ENCODE measurements at places on chromosomes 3 and 15. TPM values are rescaled to one million over a fixed set of nuclear protein-coding genes. Genes with fewer than 3 reads are reported as not detected.

DNA sequence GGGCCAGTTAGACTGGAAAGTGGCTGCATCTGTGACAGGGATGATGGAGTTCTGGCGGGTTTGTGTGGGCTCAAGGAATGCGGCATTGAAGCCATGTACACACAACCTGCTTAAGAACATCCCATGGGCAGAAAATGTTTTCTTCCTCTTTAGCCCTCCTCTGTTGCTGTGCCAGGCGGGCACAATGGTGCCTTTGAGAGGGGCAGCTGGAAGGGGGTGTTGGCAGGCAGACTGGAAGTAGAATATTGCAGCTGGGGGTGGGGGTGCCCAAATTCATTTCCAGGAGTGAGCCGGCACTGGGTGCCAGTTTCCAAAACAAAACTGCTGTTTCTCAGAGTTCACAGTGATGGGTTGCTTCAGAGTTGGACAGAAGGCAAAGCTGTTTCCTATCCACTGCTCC is 91.8 kb upstream of the ETV5 start:
- DNase-seq = no peak

- DNase-seq = peak; percentile 48
These were observed 58.2 kb downstream of the ZBTB38 start for GRCh38 chr3:141426404-141427034.

DNA sequence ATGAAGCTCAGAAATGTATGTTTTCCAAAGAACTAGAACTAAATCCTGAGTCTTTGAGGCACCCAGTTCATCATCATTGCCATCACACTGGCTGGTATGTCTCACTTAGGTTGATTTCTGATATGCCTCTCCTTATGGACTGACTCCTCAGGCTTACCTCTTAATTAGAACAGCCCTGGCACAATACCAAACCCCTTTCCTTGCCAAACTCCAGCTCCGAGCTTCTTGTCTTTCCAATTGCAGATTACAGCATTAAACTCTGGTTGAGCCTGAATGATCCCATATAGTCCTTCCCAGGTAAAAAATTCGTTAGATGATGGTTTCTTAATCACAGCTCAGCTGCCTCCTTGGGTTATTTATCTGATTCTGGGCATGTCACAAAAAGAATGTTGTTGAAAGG is 66.3 kb downstream of the RTP4 start:
- DNase-seq = no peak

DNA sequence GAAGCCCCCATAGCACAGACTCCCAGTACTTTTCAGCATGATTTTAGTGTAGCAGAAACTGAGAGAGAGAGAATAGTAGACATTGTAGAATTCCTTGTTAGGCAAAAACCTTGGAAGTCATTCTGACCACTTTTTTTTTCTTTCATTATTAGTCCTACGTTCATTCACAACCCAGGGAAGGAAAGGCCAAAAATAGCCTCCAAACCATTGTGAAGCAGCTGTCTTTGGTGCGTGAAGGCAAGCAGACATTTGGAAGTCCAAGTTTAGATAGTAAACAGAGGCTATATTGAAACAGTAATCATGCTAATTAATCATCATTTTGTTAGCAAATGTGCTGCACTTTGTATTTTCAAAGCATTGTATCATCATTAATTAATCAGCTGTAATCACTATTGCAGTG is 34.5 kb downstream of the CCDC54 start:
- DNase-seq = no peak

The CCDC80 gene
- under 0.01 TPM for total RNA-seq

The COL6A5 gene
- total RNA-seq = 0.54 TPM

The CMC1 gene
- 1.9 TPM for total RNA-seq

The SPINK8 gene
- total RNA-seq = not detected

The CSPG4 gene
- total RNA-seq = under 0.01 TPM
